ENCODE measurements at places on chromosomes 2 and 18. TPM values are rescaled to one million over a fixed set of nuclear protein-coding genes. Genes with fewer than 3 reads are reported as not detected.

DNA sequence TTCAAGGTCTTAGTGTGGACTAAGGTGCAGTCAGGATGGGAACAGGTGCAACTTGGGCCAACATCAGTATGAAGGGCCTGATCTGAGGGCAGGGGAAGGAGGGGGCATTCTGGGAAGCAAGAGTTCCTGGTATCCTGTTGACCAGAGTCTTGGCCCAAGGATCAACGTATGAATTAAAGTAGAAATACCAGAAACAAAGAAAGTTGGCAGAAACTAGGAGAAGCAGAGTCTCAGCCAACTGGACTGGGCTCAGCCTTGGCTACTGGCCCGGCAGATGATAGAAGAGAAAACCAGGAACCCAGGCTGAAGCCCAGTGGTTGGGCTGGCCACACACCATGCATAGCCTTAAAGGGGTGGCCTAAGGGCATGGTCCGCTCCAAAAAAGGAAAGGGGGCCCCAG, 2.3 kb downstream of the CETN1 start:
- peak; percentile 35 for DNase-seq
- H3K4me1 ChIP-seq: no peaks in the 10 kb centered on the region
- no peaks in the 10 kb centered on the region for H3K36me3 ChIP-seq

DNA sequence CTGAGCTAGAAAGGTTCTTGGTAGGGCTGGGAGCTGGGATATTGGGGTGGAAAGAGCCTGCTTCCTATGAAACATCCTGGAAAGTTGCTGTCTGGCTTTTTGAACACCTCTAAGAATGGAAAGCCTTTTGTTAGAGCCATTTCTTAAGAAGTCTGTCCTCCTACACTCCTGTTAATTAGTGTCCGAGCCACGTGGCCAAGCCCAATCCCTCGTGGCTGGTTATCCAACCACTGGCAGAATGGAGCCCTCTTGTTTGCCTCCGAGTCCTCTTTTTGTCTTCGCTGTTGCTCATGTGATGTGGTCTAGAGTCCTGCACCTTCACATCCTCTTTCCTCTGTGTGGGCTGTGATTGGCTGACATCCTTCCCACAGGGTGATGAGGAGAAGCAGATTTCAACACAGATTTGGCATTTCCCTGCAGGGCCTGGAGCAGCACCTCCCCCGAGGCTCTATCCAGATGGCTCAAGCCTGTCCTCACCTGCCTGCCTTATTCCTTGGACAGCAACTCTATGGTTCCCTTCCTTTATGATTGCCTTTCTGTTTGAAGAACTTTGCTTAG, 8.2 kb upstream of the TOGARAM2 start:
- no peaks in the 10 kb centered on the region for H3K4me1 ChIP-seq
- no peaks in the 10 kb centered on the region for H3K27me3 ChIP-seq
- no peak overlapping the region for H3K4me3 ChIP-seq
- no peak overlapping the region for H3K27ac ChIP-seq

Gene TMEM18
- total RNA-seq: 22.8 TPM

Gene SERPINB3
- 0.43 TPM for total RNA-seq

Measured in lung (tissue), 17 donors.